ENCODE measurements at places on chromosomes 11 and 22.

GRCh38 chr11:26851291-26851690 lies 129.4 kb upstream of the SLC5A12 start:
- DNase-seq = no peak

GRCh38 chr11:35919244-35919643 lies 24.6 kb upstream of the LDLRAD3 start:
- no peak for DNase-seq

GRCh38 chr22:20578707-20579106 lies 71.3 kb downstream of the MED15 start:
- no peak for DNase-seq

DNA sequence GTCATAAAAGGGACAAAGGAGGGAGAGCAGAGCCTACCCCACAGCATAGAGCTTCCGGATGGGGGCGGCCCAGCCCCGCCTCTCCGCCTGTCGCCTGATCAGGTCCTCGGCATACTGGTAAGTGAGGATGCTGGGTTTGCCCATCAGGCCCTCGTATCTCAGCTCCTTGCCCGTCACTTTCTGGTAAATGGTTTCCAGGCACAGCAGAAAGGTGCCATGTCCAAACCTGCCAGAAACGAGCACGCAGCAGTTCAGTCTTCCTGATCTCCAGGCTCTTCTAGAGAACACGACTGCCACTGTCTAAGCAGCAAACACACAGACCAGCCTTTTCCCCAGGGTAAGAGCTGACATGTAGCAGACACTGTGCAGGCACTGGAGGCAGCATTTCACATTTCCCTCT lies 17.4 kb upstream of the TMEM121B start:
- DNase-seq = no peak

DNA sequence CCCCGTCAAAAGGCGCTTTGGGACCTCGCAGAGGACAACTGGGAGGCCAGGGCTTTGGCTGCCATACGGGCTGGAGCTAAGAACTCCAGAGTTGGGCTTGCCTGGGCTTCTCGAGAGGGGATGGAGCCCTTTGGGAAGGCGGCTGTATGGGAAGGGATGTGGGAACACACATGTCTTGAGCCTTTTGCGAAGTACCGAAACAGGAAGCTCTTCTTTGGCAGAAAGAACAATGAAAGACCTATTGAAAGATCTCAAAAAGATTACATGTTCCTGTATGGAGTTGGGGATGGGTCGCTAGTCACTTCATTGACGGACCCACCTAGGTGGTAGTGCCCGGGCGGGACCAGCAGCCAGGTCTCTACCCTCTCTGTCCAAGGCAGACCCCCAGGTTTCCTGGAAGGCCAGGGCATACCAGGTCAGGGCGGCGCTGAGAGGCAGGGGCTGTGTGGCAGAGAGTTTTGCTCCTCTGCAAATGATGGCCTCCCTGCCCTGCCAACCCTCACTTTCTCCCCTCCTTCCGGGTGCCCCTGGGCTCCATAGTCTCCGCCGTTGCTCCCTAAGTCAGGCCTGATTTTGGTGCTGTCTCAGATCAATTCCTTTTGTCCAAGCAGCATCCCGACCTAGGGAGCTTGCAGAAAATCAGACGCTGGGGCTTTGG lies 1.0 kb downstream of the ST14 start:
- no peak for DNase-seq

- peak; percentile 66 for DNase-seq
Observed at GRCh38 chr11:3014057-3014938, 22.2 kb upstream of the NAP1L4 start.

GRCh38 chr22:48490500-48491411 lies 1336.9 kb downstream of the BRD1 start:
- no peak for DNase-seq

DNA sequence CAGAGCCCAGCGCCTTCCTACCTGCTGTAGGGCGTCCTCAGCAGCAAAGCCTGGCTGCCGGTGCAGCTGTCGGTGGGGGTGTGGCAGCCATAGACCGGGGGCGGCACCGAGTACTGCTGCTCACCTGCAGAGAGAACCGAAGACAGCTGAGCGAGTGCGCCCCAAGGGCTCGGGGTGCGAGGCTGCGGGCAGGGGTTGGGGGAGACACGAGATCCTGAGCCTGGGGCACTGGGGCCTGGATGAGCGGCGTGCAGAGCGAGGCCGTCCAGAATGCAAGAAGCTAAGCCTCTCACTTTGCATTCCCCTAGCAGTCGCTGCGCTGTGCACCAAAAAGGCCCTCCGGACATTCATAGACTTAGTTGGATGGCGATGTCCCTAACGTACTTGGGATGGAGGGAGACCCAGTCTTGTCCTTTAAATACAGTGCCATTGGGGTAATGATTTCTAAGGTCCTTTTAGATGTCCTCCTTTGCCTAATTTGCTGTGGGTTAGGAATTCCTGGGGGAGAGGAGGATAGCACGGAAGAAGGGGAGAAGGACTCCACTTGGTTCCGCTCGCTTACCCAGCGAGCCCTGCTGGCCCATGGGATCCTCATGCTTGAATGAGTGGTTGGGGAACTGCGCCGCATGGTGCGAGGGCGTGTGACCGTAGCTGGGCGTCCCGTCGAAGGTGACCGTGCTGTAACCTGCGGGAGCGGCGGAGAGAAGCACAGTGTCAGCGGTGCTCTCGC lies 7.2 kb downstream of the WT1 start:
- DNase-seq = no peak

DNA sequence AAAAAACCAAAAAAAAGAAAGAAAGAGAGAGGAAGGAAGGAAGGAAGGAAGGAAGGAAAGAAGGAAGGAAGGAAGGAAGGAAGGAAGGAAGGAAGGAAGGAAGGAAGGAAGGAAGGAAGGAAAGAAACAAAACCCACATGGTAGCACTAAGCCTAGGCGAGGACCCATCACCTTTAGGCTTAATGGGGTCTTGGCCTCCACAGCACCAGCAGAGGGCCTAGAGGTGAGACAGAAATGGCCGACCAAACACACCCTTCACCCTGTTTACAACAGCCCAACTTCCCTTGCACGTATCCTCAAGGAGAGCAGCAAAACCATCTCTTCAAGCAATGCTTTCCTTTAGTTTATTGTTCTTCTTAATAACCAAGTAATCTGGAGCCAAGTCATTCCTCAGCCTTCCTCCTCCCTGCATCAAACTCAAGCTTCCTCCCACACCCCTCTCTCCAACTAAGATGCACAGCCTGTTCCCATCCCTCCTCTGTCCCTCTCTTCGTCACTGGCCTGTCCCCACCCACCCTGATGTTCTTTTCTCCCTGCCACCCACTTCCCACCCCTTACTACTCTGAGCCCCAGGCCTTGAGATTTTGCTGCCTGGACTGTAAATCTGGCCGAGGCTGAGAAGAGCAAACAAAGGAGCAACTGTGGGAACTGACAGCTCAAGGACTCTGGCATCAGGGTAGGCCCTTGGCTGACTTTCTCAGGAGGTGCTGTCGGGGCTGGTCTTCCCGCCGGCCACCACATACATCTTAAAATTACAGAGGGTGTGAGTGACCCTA lies 26.0 kb downstream of the POU2AF1 start:
- no peak for DNase-seq

DNA sequence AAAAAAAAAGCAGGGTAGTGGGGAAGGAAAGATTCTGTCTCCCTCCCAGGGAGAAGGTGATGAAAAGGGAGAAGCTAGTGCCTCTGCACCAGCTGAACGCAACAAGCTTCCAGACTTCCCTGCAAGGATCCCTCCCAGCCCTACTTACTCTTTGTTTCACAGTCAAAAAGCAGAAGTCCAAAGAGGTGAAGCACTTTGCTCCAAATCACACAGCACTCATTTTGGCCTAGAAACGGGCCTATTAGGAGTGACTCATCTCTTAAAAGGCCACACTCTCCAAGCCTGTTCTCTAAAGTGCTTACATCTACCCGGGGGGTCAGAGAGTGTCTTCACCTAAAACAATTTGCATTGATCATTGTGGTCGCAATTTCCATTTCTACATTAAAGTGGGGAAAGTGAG lies 17.7 kb upstream of the GRK3 start:
- DNase-seq = no peak

- DNase-seq = no peak
Observed at GRCh38 chr22:38754751-38755154, 1.0 kb downstream of the SUN2 start.

- DNase-seq = no peak
Observed at GRCh38 chr11:134040386-134041302, 28.2 kb upstream of the JAM3 start.

DNA sequence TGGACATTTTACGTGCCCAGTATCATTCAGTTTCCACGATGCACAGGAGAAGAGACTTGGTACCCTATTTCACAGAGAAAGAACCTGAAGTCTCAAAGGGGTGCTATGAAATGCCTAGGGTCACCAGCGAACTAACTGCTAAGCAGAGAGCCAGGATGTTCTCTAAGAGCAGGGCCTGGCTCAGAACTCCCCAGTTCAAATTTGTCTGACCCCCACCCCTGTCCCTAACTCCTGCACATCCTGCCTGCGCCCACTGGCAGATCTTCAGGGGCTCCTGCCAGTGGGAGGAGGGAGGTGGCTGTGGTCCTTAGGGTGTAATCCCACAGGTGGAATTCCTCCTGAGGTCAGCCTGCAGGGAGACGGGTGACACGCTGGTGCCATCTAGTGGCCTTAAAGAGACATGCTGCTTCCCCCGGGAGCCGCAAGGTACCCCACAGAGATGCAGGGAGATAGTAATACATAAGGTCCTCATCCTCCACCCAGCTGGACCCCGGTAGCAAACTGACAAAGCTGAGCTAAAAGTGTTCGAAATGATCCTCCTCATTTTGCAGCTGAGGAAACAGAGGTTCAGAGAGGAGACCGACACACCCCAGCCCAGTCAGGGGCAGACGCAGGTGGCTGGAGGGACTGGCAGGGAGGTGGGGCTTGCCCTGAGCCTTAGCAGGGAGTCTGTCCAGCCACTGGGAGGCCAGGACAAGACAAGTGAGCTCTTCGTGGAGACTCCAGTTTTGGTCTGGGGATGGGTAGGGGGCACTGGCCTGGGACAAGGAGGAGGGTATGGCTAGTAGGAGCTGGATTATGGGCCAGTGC lies 34.1 kb downstream of the MB start:
- peak; percentile 64 for DNase-seq

DNA sequence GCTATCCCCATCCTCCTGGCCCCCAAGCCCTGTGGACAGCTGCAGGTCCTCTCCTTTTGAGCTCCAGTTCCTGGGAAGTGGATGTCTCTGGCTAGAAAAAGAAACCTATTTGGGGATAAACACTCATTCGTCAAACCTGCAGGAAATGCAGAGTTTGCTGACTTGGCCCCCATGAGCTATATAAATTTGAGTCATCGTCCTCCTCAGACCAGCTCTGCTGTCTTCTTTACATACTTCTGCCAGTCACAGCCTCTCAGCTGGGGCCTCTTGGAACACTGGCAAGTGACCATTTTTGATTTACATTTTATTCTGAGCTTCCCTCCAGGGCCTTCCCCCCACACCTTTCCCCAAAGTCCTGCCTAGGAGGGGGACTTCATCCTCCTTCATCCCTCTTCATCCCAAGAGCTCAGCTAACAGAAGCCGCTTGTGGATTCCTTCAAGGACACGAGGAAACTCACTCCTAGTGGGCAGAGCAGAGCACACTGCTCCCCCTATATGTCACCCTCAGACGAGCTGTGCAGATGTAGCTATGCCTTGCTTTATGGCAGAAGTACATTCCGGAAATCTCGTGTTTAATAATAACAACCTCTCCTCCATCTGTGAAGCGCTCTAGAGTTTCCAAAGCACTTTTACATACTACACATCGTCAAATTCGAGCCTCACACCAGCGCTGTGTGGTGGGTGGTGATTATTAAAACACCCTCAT lies 131.8 kb downstream of the FEZ1 start:
- no peak for DNase-seq

DNA sequence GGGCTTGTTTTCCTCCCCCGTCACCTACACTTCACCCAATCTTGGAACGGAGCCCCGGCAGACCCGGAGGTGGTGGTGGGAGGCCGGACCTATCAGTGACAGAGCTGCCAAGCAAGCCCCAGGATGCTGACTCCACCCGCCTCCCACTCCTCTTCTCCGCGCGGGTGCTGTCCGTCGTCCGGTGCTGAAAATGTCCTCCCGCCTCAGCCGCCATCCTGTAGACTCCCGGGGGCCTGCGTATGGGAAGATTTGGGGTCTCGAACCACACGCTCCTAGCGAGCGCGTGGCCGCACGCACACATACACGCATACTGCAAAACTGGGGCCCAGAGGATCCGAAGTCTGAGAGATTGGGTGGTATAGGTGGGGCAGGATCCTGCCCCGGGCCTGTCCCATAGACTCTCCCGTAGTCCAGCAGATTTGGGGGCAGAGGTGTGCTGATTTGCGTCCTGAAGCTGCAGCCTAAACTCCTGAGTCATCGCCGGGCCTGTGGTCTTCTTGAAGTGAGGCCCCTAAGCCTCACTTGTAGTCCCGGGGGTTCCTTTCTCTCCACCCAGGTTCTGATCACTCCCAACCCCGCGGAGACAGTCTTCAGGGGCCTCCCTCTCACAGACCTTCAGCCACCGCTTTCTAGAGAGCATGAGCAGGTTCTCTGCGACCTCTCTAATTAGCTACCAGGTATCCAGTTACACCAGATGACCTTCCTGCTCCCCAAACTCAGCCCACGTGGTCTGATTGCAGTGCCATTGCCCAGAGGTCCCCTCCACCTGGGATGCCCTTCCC lies 796 bp upstream of the YIF1A start:
- DNase-seq = peak; percentile 81

DNA sequence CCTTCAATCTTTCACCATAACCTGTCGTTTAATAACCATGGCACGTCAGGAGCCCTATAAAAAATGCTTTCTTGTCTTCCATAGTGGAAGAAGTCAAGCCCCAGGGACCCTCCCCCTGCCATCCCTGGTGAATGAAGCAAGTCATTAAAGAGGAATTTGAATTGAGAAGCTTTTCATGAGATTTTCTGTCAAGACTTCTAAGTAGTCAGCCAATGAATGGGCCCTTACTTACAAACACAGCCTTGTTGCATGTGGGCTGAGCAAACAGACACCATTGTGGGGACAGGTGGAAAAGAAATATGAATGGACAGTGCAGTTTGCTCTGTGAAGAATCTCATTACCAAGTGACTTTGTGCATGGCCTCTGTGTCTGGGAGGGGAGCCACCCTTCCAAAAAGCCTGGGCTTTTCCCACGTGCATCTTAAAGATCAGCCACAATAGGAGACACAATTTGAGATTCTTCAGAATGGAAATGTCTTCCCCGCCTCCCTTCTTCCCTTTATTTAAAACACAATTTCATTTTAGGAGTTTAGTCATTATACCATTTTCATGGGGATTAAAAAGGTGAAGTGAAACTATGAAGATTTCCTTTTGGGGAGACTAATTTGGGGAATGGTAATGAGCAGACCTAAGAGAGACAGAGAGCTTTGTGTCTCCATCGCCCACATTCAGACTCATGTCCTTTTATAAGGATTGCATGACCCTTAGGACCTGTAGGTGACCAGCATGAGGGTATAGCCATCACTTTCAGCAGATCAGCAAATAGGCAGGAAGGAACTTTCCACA lies 152.0 kb downstream of the LRRC4C start:
- DNase-seq = no peak
